ENCODE measurements at places on chromosomes 3 and 15.

- no peak for DNase-seq
These were observed 63.9 kb downstream of the NR2E3 start for GRCh38 chr15:71874245-71874644.

DNA sequence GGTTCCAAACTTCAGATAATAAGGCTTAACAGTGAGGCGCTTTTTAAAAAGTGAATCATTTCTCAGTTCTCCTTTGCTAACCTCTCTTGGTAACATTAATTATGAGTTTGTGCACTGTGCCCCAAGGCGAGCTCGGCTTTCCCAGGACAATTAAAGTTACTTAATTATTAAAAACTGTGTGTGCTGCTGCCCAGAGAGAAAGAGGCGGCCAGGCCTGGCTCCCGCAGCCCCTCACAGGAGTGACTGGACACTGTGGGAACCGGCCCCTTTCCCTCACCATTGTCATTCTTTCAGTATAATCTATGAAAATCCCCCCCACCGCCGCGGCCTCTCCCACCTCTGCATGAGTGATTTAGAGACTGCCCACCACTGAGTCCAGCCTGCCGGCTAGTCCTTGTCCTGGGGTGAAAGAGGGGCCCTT, 43.1 kb upstream of the HES1 start:
- DNase-seq, result no peak

DNA sequence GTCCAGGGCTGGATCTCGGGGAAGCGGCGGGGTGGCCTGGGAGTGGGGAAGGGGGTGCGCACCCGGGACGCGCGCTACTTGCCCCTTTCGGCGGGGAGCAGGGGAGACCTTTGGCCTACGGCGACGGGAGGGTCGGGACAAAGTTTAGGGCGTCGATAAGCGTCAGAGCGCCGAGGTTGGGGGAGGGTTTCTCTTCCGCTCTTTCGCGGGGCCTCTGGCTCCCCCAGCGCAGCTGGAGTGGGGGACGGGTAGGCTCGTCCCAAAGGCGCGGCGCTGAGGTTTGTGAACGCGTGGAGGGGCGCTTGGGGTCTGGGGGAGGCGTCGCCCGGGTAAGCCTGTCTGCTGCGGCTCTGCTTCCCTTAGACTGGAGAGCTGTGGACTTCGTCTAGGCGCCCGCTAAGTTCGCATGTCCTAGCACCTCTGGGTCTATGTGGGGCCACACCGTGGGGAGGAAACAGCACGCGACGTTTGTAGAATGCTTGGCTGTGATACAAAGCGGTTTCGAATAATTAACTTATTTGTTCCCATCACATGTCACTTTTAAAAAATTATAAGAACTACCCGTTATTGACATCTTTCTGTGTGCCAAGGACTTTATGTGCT, 527 bp downstream of the B2M start:
- DNase-seq, result peak; percentile 30

DNA sequence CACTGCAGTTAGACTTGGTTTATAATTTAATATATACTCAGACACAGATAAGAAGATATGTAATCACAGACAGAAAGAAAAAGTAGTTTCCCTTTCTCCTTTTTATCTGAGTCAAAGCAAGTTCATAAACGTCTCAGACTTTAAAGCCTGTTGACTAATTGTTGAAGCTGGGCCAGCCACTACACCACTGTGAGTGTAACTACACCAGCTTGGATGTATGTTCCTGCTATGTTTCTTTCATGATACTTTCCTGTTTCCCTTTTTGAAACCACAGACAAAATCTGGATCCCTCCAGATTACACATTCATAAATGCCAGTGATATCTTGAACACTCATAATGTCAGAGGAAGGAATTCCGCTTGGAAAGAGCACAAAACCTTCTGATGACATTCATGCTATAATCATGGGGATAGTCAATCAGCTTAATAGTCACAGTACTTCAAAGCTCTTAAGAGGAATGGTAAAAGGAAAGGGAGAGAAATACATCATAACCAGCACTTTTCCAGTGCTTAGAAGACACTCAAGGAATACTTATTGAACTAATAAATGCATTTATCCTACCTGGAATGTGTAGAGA, 32.0 kb downstream of the KCNMB2 start:
- no peak for DNase-seq

DNA sequence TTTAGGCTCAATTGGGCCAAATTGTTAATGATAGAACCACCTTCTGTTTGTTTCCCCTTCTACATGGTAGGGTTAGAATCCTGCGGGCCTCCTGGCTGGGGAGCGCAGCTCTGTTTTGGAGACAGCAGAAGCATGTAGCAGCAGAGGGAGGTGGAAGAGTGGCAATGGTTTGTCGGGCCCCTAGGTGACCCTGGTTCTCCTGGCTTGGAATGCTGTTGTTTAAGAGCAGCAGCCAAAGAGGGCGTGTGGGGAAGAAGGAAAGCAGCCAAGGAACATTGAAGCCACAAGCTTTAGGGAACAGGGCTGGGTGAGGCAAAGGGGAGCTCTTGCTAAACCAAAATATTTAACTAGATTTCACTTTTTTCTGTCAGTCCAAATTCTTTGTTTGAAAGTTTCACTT, 213.7 kb upstream of the NR2E3 start:
- DNase-seq, result peak; percentile 63

GRCh38 chr3:185153861-185154629, 1.2 kb upstream of the C3orf70 start:
- no peak for DNase-seq

GRCh38 chr3:37197810-37198371, 23.5 kb upstream of the LRRFIP2 start:
- peak; percentile 88 for DNase-seq

DNA sequence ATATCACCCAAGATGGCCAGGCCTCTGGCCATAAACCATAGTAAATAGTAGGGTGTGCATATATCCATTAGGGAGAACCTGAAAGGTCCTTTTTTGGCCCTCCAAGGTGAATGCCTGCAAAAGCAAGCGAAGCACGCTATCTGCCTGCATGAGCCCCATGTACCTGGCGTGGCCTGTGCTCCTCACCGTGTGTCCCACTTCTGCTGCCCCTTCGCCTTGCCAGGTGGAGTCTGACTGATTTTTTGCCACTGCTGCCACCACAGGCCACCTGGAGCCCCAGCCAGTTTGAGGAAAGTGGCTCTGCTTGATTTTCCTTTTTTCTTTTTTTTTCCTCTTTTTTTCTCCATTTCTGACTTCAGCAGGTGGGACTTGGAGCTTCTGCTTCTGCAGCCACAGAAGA, 139.7 kb downstream of the SNRPN start:
- DNase-seq, result no peak

- no peak for DNase-seq
These were observed 48.2 kb downstream of the TRIM42 start for GRCh38 chr3:140726066-140726465.

GRCh38 chr3:113754494-113755159, 7.8 kb downstream of the ATP6V1A start:
- no peak for DNase-seq

DNA sequence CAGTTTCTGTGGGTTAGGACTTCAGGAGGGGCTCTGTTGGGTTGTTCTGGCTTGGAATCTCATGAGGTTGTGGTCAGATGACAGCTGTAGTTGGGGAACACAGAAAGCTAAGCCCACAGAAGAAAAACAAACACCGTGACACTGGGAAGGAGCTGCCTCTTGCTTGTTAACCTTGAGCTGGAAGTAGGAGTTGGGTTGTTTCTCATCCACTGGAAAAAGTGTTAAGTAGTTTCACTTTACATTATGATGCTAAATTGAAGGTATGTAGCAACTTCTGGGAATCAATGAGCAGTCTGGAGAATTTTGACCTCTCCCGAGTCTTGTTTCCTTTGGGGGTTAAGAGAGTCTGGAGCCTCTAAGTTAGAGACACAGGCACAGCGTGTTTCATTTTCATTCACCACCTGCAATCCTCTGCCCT, 20.4 kb downstream of the HACD3 start:
- peak; percentile 15 for DNase-seq

DNA sequence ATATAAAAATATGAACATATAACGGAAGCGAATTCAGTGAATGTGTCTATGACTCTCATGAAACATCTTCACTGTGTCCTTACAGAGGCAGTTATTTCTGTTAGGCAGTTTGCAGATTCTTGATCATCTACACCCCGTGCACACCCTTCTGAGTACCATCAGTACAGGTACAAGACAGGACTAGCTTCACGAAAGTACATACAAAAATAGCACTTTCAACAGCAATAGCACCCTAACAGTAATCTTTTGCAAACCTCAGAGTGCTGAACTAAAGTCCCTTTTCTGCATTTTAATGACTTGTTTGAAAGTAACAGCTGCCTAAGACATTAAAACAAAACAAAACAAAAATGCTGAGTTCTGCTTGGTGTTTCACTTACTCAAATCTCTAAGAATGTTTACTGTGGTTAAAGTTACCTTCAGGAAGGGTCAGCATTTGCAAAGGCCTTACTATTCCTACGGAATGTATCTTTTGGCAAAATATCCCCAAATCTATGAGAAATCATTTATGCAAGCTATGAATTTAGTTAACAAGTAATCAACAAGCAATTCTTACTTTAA, 104.1 kb downstream of the CNTN3 start:
- DNase-seq, result no peak

GRCh38 chr3:9727041-9727595, 4.4 kb upstream of the BRPF1 start:
- no peak for DNase-seq

GRCh38 chr3:155356594-155357370, 63.3 kb upstream of the STRIT1 start:
- peak; percentile 13 for DNase-seq

Measured in AG10803 (cell line).